Stimulated activated CD8-positive, alpha-beta memory T cell treated with anti-CD3 and anti-CD28 coated beads, Interleukin-4, amount 100 ng/mL, for 48 hours (primary cell): ENCODE measurements at places on chromosomes 4 and X.

- DNase-seq, result no peak
Measured at GRCh38 chr4:9832640-9833039, 51.2 kb downstream of the DRD5 start.

GRCh38 chr4:186307916-186308315 is 41.9 kb downstream of the F11 start:
- DNase-seq, result no peak

DNA sequence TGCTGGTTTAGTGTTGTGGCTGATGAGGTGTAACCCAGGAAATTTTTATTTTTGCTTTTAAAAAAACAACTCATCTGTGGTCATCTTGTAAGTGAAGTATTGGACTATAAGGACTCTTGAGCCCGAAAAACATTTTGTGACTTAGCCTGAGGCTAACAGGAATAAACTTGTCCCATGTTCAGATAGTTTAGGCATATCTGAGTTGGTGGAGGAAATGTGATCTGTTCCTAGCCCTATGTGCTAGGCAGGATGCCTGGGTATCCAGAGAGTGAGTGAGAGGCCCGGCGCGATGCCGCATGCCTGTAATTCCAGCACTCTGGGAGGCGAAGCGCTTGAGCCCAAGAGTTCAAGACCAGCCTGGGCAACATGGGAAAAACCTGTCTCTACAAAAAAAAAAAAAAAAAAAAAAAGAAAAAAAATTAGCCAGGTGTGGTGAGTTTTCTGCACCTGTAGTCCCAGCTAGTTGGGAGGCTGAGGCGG is 3.7 kb downstream of the SMS start:
- no peak for DNase-seq

GRCh38 chrX:39922488-39922887 is 175.3 kb downstream of the BCOR start:
- no peak for DNase-seq

- no peak for DNase-seq
Measured at GRCh38 chr4:707929-708630, 2.4 kb downstream of the PCGF3 start.

DNA sequence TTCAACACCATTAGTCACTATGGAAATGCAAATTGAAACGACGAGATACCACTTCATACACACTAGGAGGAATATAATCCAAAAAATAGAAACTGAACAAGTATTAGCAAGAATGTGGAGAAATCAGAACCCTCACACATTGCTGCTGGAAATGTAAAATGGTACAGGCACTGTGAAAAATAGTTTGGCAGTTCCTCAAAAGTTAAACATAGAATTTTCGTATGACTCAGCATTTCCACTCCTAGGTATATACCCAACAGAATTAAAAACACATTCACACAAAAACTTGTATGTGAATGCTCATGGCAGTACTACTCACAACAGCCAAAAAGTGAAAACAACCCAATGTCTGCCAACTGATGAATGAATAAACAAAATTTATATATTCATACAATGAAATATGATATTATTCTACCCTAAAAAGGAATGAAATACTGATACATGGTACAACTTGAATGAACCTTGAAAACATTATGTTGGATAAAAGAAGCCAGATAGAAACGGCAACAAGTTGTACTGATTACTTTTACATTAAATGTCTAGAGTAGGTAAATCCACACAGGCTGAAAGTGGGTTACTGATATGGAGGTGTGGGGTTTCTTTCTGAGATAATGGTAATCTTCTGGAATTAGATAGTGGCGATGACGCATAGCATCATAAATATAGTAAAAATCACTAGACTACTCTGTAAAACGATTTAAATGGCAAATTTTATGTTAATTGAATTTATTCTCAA is 22.3 kb downstream of the TEC start:
- DNase-seq, result no peak

GRCh38 chrX:8424912-8425311 is 39.7 kb upstream of the VCX3B start:
- no peak for DNase-seq

- no peak for DNase-seq
Measured at GRCh38 chrX:119684916-119685224, 8.1 kb downstream of the SEPTIN6 start.

- DNase-seq, result no peak
Measured at GRCh38 chrX:133580625-133581024, 165.3 kb upstream of the GPC4 start.

GRCh38 chrX:33211356-33212260 is at the start of gene DMD:
Gene DMD, minus strand, starts transcription at chrX:33211549. Its CDS starts 237 bp downstream, at chrX:33211312.
- no peak for DNase-seq

DNA sequence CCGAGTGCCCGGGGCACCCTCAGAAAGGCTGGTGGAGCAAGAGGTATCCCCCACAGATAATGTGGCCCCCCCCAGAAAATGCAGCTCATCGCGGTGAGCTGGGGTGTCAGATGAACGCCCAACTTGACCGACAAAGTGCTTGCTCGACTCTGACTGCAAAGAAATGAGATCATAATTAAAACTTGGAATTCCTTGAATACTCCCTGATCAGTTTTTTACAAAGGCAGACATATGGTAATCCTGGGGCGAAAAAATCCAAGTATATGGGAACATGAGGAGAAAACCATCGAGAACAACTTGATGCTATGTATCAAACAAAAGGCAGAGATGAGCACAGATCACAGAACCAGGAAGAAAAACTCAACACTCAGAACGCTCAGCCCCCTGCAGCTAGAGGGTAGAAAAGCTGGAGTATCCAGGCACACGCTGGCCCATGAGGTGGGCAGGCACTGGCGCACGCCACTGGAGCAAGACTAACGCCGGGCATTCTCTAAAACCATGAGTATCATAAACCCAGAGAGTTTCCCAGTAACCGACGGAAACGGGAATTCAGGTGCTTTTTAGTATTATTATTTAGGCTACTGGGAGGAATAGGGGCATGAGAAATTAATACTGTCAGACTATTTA is 127.3 kb downstream of the AFAP1 start:
- no peak for DNase-seq

DNA sequence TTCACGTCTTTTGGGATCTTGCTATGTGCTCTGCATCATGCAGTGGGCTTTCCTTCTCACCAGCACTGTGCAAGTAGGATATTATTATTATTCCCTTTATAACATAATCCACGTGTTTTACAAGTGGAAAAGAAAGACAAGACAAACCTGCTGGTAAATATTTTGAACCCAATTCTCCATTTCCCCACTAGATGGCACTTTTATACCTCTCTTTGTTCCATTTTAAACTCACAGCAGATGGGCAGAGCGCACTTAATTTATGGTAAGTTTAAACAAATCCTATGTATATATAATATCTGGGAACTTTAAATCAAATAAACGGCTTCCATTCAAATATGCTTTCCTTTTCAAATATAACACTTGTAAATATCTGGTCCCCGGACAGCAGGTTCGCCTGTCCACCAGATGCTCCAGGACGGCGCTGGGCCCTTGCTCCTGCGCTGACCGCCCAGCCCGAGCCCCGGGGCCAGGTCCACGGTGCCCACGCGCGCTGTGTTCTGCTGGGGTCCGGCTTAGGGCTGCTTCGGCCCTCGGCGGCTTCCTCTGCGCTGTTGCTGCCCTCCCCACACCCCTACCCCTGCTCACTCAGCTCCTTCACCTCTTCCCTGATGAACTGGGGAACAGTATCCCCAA is 31.1 kb downstream of the F11 start:
- no peak for DNase-seq
